ENCODE measurements at places on chromosomes 1 and 21. TPM values are rescaled to one million over a fixed set of nuclear protein-coding genes. Genes with fewer than 3 reads are reported as not detected.

DNA sequence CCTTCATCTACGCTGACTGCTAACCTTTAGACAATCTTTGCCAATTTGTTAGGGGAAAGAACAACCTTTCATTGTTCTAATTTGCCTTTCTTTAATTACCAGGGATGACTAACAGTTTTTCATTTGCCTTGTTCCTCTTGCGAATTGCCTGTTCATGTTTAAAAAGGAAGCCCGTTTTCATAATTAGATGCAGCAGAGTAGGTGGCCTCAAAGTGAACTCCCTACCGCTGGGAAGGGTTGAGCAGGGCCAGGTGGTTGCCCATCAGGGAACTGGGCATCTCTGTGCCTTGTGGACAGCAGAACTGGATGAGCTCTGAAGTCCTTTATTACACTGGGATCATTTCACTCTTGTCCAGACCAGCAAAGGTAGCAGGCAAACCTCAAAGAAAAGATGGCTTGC, 59.0 kb downstream of the HIVEP3 start:
- H3K4me1 ChIP-seq: peaks cover 16% of the 10 kb centered on the region
- H3K36me3 ChIP-seq: no peaks in the 10 kb centered on the region
- H3K27me3 ChIP-seq: no peaks in the 10 kb centered on the region
- DNase-seq: no peak
- H3K4me3 ChIP-seq: no peak overlapping the region
- no peak overlapping the region for H3K27ac ChIP-seq

DNA sequence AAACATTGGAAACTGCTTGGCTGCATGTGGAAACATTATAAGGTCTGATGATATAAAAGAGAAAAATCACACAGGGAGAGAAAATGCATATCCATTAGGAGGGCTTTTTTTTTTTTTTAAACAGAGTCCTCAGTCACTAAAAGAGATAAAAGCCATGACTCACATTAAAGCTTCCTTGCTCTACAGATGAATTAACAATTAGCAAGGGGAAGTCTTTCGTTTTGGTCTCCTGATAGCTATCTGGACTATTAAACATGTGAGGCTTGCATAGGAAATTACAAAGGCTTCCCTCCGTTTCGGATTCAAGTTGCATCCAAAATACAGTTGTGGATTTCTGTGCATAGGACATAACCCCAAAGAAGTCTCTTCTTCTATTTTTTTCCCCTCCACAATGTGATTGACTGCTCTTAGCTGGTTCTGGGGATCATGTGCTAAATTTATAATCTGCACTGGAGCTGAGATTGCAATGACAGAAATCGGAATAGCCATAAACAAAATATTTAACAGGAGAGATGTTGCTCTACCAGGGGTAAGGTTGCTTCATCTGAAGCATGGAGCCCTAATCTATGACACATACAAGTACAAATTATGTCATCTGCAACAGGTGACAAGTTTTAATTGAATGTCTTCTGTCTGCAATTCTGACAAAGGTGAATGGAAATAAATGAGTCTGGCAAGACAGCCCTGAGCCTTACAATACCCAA, 146.8 kb downstream of the ESRRG start:
- no peak overlapping the region for H3K4me3 ChIP-seq
- H3K4me1 ChIP-seq: no peaks in the 10 kb centered on the region
- peak; percentile 13 for DNase-seq
- no peak overlapping the region for H3K27ac ChIP-seq

- H3K4me1 ChIP-seq: no peaks in the 10 kb centered on the region
- DNase-seq: no peak
- H3K27me3 ChIP-seq: no peaks in the 10 kb centered on the region
- H3K36me3 ChIP-seq: no peaks in the 10 kb centered on the region
- H3K27ac ChIP-seq: no peak overlapping the region
Observed at GRCh38 chr1:20630729-20631128, 2.5 kb upstream of the PINK1 start.

DNA sequence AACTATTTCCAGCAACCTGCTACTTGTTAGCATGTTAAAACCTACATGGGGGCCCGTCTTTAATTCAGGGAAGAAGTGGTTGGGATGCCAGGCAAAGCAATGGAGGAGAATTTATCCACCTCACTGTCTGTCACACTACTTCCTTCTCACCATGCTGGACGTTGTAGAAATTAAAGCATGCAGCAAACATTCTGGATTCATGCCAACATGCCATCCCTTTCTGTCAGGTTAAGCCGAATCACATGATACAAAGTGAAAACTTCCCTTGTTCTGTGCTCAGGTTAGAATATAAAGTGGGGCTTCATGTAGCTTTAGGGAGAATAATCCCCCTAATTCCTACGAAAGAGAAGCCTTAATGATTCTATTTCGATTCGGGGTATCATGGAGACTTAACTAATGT, 95.5 kb downstream of the ERG start:
- H3K4me1 ChIP-seq: no peaks in the 10 kb centered on the region
- H3K36me3 ChIP-seq: no peaks in the 10 kb centered on the region
- H3K27me3 ChIP-seq: peaks cover 26% of the 10 kb centered on the region
- DNase-seq: no peak
- no peak overlapping the region for H3K27ac ChIP-seq

DNA sequence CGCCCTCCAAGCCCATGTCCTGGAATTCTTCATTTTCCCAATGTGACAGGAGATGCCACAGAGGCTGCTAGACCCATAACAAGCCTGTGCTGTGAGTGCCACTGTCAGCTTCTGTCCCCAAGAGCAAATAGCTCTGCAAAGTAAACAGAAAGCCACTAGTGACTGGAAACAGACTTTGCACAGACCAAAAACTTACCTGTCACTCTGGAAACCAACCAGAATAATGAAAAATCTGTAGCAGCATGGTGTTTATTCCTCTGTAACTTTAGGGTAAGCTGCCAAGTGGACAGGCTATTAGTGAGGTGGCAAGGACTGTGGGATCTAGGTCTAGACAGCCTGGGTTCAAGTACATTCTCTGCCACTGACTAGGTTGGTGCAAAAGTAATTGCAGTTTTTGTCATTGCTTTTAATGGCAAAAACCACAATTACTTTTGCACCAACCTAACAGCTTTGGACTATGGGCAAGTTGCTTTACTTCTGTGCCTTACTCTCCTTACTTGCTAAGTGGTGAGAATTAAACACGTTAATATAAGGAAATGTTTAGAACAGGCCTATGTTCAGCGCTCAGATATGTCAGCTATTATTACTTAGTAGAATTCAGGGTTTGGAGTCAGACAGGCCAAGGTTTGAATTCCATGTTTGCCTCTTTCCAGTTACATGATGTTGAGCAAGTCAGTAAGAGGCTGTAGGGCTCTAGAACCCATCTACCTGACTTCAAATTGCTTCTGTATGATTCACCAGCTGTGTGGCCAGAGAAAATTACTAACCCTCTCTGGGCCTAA, at the start of gene C8B:
Gene C8B (minus strand): TSS at position 100 of the 782 bp plus-strand sequence. CDS start 67 bp downstream, at position 33.
- no peak within 1 kb of the TSS for H3K27ac ChIP-seq
- H3K27me3 ChIP-seq: no peaks in the 10 kb centered on the region
- H3K4me1 ChIP-seq: peaks cover 5% of the 10 kb centered on the region
- DNase-seq: no peak

GRCh38 chr1:154899041-154899440, 29.0 kb upstream of the KCNN3 start:
- no peak overlapping the region for H3K4me3 ChIP-seq
- H3K4me1 ChIP-seq: peaks cover 16% of the 10 kb centered on the region
- H3K36me3 ChIP-seq: no peaks in the 10 kb centered on the region

The PLEKHA6 gene
- 0.70 TPM for total RNA-seq

The NR0B2 gene
- not detected for total RNA-seq

The LRRC39 gene
- 0.81 TPM for total RNA-seq

GRCh38 chr21:42056996-42057689, 14.0 kb upstream of the UMODL1 start:
- H3K4me1 ChIP-seq: no peaks in the 10 kb centered on the region
- H3K36me3 ChIP-seq: no peaks in the 10 kb centered on the region
- no peaks in the 10 kb centered on the region for H3K27me3 ChIP-seq
- no peak for DNase-seq
- no peak overlapping the region for H3K4me3 ChIP-seq
- no peak overlapping the region for H3K27ac ChIP-seq

The PSRC1 gene
- 85.2 TPM for total RNA-seq

GRCh38 chr21:42569732-42570301, 56.2 kb downstream of the SLC37A1 start:
- H3K36me3 ChIP-seq: no peaks in the 10 kb centered on the region
- H3K4me3 ChIP-seq: no peak overlapping the region
- H3K27ac ChIP-seq: no peak overlapping the region
- no peaks in the 10 kb centered on the region for H3K27me3 ChIP-seq
- no peaks in the 10 kb centered on the region for H3K4me1 ChIP-seq
